AG10803 (cell line): ENCODE measurements at places on chromosomes 1 and 21.

GRCh38 chr1:230459465-230459864 lies 33.3 kb upstream of the PGBD5 start:
- peak; percentile 52 for DNase-seq

GRCh38 chr21:41643246-41643966 lies 123.4 kb downstream of the RIPK4 start:
- no peak for DNase-seq

DNA sequence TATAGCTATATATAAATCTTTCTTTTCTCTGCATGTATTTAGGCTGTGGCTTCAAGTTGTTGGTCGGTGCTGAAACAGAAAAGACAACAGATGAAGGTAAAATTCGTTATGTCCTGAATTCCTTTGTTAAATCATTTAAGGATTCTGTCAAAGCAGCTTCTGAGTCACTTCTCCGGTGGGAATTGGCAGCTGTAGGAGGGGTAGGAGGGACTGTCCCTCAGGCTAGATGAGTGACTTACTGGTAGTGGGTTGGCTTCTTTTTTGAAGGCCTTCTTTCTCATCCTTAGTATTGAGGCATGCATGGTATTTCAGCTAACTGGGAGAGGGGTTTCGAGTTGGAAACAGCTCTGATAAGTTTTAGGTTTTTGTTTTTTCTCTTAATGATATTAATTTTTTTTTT lies 22.1 kb upstream of the NEXN start:
- no peak for DNase-seq

GRCh38 chr21:17139696-17140095 lies 373.1 kb upstream of the CXADR start:
- no peak for DNase-seq

DNA sequence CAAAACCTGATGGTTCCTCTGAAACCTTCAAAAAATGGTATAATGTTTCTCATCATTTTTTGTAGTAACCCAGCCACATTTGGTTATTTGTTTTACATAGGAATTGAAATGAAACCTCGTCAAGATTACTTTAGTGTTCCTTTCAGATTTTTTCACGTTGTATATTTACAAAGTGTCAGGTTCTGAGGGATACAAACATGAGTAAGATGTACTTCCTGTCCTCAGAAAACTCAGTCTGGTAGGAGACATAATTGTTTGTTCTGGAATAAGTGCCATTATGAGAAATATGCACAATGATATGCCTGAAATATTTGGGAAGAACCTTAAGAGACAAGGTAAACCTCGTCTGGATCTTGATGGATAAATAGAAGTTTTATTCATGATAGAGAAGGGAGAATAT lies 145.5 kb downstream of the USP25 start:
- DNase-seq: no peak

DNA sequence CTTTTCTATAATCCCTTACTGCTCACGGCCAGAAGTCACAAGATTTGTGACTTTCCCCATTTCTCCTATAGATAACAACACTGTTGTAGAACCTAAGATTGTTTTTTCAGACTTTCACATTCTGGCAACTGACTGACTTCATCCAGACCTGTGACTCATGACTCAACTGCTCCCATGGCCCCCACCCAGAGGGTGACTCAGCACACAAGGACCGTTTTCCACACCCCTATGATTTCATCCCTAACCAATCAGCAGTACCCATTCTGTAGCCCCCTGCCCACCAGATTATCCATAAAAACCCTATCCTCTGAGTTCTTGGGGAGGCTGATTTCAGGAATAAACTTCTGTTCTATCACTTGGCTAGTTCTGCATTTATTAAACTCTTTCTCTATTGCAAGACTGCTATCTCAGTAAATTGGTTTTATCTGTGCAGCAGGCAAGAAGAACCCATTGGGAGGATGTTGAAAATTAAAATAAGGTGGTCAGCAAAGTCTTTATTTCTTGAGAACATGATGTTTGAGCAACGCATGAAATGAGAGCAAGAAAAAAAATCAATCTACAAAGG lies 79.7 kb downstream of the NGF start:
- peak; percentile 74 for DNase-seq

- no peak for DNase-seq
Observed at GRCh38 chr1:110526201-110526780, 7.3 kb upstream of the KCNA10 start.

- DNase-seq: no peak
Observed at GRCh38 chr1:4935807-4936206, 281.4 kb downstream of the AJAP1 start.

- DNase-seq: no peak
Observed at GRCh38 chr1:208326033-208326432, 81.8 kb upstream of the PLXNA2 start.

GRCh38 chr1:25193229-25193628 lies 39.1 kb downstream of the SYF2 start:
- no peak for DNase-seq

GRCh38 chr21:25691976-25692375 lies 42.7 kb downstream of the ATP5PF start:
- no peak for DNase-seq

DNA sequence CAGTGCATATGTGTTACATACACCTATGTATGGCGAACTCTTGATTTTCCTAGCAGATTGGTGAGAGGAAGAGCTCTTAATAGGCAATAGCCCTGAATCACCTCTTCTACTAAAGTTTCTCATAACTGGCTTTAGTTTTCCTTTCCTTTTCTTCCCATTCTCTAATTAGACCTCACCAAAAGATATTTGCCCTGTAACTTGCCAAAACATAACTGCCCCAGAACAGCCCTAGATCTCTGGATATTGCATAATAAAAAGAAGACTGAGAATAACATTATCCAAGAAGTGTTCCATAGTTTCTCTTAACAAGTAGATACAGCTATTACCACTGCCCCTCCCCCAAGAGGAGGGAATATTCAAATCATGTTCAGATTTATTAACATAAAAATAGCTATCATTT lies 16.3 kb downstream of the SGIP1 start:
- peak; percentile 37 for DNase-seq

GRCh38 chr21:21682172-21682571 lies 684.0 kb downstream of the NCAM2 start:
- DNase-seq: peak; percentile 39

- DNase-seq: no peak
Observed at GRCh38 chr1:59046730-59047157, 250.2 kb upstream of the FGGY start.
